ENCODE measurements at places on chromosomes 7 and 10.

DNA sequence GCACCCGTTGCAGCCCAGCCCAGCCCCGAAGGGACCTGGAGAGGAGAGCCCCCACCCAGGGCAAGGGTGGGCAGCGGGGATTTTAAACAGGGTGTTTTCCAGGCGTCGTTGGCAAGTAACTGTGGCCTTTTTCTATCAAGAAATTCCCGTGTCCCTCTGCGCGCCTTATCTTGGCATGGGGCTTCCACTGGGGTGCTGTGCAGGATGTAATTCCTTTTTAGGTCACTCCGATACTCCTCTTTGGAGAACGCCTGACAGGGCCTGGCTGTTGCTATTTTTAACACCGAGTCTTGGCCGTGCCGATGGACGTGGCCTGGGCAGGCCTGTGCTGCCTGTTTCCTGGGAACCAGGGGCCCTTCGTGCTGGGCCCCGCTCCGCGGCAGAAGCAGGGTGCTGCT, 93.8 kb downstream of the INPP5A start:
- no peak for DNase-seq

DNA sequence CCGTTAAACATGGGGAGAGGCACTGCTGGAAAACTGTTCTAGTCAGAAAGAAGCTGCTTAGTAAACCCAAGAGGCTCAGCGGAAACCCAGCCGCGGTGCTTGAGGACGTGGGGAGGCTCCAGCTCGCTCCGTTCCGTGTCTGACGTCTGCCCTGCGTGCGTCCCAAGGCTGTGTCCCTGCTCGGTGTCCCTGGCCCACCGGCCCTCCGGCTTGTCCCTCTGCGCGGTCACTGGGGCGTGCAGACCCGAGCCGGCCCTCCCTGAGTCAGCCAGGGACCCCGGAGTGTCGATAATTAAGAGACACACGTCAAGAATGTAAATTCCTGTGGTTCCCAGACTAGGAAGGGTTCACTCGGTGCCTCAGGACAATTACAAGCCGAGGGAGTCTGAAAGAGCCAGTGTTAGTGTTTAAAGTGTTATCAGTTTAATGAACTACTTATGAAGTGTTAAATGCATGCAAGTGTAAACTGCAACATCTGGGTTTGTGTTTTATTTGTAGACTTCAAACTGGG, 98.9 kb downstream of the WDR11 start:
- no peak for DNase-seq

GRCh38 chr7:47150497-47151260, 431.2 kb downstream of the TNS3 start:
- no peak for DNase-seq

DNA sequence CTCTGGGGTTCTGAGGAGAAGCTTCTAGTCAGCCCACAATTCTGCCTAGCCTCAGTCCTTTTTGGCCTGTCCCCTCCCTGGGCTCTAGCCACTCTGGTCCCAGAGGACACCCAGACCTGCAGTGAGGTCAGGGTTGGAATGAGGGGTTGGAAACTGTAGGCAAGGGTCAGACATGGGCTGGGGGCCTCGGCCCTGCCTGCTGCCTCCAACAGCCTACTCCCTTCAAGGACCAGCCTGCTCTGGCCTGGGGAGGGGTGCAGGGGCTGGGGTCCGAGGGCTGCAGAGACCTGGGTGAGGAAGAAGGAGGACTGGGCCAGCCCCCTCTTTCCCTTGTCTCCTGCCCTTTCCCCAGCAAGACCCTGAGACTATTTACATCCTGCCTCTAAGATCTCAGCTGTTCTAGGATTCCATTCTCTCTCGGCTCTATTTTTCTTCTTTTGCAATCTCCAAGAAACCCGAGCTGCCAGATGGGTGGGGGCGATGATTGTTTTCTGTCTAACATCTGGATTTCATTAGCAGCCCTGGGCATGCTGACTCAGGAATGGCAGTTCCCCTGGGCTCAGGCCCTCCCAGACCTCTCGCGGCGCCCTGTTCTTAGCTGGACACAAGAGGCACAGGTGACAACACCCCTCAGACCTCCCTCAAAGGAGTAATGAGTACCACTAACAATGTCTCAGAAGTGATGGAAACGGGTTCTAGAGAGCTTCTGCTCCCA, 23.1 kb downstream of the ZCCHC24 start:
- DNase-seq, result no peak

DNA sequence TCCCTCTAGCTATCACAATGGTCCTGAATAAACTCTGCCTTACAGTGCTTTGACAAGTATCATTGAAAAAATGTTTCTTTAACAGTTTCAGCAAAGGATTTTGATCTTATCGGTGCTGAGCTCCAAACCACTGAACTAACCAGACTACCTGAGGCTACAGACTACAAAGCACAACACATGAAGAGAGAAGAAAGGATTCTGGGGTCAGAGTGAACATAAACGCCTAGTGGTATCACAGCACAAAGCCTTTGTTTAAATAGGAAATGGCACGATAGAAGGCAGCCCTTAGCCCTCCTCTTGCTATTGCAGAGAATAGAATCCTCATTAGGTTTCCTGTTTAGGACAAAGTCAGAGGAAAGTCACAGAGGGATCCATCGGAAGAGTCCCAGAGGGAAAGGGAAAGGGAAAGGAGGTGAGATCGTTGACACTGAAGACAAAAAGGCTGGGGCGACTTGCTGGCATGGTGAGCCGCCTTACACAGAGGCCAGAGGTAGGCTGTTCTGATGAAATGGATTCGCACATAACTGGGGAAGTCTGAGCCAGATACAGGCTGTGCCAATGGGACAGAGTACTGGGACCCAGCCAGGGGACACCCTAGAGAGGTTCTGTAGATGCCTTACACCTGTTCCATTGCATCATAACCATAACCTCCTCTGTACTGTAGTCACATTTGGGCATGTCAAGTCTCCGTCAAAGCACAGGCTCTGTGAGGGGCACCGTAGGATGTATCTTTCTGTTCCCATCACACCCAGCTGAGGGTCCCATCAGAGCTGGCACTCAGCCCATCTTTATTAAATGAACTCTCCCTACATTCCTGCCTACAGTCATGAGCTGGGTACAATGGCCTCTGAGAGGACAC, 71.5 kb downstream of the XPNPEP1 start:
- no peak for DNase-seq

- no peak for DNase-seq
Measured at GRCh38 chr10:29651767-29652166, 17.0 kb upstream of the SVIL start.

- DNase-seq, result no peak
Measured at GRCh38 chr7:124992851-124993562, 63.4 kb upstream of the POT1 start.

- DNase-seq, result no peak
Measured at GRCh38 chr10:121956111-121957061, 18.6 kb downstream of the NSMCE4A start.

GRCh38 chr10:76209135-76209534, 777.7 kb downstream of the LRMDA start:
- DNase-seq, result no peak

- DNase-seq, result no peak
Measured at GRCh38 chr7:78092331-78092730, 293.8 kb downstream of the PHTF2 start.

- no peak for DNase-seq
Measured at GRCh38 chr7:20030915-20031362, 186.2 kb downstream of the MACC1 start.

GRCh38 chr7:85851571-85852193, 664.8 kb upstream of the SEMA3D start:
- no peak for DNase-seq

GRCh38 chr7:68440866-68441265, 1157.4 kb upstream of the AUTS2 start:
- DNase-seq, result no peak

GRCh38 chr7:30630986-30631385, 36.3 kb downstream of the GARS1 start:
- DNase-seq, result no peak

DNA sequence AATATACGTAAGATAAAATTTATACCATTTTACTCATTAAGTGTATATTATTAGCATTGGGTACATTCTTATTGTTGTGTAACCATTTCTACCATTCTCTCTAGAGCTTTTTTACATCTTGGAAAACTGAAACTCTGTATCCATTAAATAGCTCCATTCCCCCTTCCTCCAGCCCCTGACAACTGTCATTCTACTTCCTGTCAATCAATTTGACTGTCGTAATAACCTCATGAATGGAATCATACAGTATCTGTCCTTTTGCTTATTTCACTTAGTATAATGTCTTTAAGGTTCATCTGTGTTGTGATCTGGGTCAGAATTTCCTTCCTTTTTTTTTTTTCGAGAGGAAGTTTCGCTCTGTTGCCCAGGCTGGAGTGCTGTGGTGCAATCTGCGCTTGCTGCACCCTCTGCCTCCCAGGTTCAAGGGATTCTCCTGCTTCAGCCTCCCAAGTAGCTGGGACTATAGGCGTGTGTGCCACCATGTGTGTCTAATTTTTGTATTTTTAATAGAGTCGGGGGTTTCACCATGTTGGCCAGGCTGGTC, 15.6 kb downstream of the ZRANB1 start:
- DNase-seq, result no peak

GRCh38 chr7:47402941-47403866, 178.7 kb downstream of the TNS3 start:
- no peak for DNase-seq

GRCh38 chr10:35058134-35058533, 32.0 kb downstream of the CUL2 start:
- no peak for DNase-seq

DNA sequence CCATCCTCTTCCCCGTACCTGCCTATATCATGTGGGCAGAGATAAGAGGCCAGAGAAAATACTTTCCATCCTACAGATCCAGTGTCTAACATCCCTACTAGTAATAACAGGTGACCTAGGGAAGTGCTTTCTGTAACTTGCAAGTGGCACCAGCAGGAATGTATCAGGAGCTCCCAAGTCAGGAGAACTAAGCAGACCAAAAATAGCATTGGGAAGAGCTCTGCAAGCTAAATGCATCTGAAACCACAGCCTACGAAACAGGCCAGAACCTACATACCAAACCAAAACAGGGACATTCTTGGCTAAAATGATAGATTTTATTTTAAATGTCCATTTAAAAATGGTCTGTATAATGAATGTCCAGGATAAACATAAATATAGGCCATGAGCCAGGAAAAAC, 680.8 kb downstream of the PHTF2 start:
- DNase-seq, result no peak

GRCh38 chr10:90213346-90213745, 512.0 kb downstream of the KIF20B start:
- no peak for DNase-seq

- no peak for DNase-seq
Measured at GRCh38 chr10:17206210-17206709, 4.8 kb upstream of the TRDMT1 start.

- DNase-seq, result no peak
Measured at GRCh38 chr7:84191842-84192241, 2.7 kb downstream of the SEMA3A start.

DNA sequence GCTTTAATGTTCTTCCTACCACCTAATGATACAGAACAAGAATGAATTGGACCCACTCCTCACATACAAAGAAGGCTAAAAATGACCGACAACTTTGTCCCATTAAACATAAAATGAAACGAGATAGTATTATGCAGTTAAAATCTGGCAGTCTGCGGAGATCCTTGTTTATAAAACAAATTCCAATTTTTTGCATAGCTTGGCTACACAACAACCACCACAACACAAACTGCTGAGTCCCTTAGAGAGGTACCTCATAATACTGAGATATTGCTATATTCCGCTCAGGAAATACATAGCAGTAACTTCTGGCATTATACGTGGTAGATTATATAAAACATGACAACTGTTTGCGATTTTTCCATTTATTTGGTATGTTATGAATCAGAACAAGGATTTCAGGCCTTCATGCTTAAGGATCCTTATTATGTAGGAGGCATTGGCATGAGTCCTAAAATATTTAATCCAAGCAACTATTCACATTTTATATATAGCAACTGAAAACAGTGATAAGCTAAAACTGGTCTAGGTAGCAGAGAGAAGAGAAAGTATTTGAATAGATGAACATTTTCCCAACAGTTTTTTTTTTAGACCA, 96.0 kb downstream of the ANK3 start:
- no peak for DNase-seq

DNA sequence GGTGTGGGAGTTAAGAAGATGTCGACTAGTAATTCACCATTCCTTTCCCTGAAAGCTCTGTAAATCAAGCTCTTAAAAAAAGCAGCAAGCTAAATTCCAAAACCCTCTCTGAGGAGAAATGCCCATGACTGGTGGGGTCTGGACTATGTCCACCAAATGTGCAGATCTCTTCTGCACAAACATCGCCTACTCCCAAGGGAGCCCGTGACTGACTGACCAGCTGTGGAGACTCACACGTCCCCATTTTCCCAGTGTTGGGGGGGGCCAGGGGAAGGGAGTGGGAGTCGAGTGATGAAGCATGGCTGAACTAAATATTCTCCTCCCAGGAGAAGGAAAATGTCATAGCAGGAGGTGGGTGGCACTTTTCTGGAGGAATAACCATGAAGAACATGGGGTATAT, 164.1 kb upstream of the HPS1 start:
- peak; percentile 25 for DNase-seq

DNA sequence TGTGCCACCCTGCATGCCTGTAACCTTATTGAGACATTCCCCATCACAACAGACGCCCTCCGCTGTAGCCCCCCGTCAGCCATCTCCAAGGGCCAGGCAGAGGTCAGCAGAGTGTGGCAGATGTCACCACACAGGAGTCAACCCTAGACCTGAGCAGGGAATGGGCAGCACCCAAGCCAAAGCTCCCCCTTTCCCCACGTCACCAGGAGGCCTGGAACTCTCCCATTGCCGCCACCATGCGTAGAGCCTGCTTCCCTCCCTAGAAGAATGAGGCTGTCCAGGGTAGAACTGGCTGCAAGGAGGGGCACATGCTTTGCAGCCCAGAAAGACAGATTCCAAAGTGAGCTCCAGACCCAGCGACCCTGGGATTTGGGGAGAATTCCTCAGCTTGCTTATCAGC, 342.9 kb downstream of the TNS3 start:
- no peak for DNase-seq

GRCh38 chr7:156029460-156030007, 217.3 kb upstream of the SHH start:
- no peak for DNase-seq

Data from occipital lobe (tissue), 3 donors.